Epithelial cell of proximal tubule (primary cell): ENCODE measurements at places on chromosomes 1 and 21. TPM values are rescaled to one million over a fixed set of nuclear protein-coding genes. Genes with fewer than 3 reads are reported as not detected.

The PLA2G2A gene
- not detected in 2 replicates for total RNA-seq

- DNase-seq, result no peak
Observed at GRCh38 chr1:110048923-110049601, 14.6 kb downstream of the STRIP1 start.

GRCh38 chr1:84402501-84402900 lies 4.2 kb downstream of the DNASE2B start:
- DNase-seq, result no peak

- no peak for DNase-seq
Observed at GRCh38 chr1:5161372-5161771, 507.0 kb downstream of the AJAP1 start.

The KCNN3 gene
- total RNA-seq, result under 0.01 TPM in 1 of 2 replicates, not detected in the other

The RHCE gene
- 0.22 TPM in 1 of 2 replicates, not detected in the other for total RNA-seq

- no peak for DNase-seq
Observed at GRCh38 chr1:230050973-230051735, 15.9 kb upstream of the GALNT2 start.

DNA sequence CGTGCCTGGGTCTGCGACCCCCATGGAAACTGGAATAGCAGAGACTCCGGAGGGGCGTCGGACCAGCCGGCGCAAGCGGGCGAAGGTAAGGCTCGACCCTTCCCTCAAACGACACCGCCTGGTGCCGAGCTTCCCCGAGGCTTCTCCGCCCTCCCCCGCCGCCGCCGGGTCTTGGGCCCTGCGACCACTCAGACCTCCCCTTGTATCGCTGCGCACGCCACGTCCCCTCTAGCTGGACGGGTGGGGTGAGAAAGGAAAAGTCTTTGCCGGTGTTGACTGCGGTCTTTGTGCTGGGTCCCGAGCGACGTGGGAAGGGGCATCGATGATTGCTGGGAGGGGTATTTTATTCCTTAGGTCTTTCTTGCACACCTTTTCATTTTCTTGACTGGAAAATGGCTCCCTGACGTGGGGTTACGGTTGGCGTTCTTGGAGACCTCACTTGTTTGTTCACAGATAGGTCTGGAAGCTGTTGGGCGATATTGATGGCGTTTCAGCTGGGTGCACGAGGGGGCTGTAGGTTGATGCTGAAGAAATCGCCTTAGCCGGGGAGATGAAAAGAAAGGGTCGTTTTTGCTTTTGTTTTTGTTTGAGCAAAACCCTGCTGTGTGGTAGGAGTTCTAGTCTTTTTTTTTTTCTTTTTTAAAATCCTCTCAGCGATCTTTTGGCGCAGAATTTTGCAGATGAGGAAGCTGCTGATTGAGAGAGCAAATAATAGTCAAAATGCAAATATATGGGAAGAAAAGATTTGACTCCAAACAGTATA lies 776 bp downstream of the KDM1A start:
- no peak for DNase-seq

The SPATC1L gene
- total RNA-seq, result 15.6 and 22.0 TPM in 2 replicates

GRCh38 chr1:147046189-147046862 lies 108.2 kb downstream of the NBPF12 start:
- no peak for DNase-seq

- DNase-seq, result no peak
Observed at GRCh38 chr1:118101999-118102398, 83.0 kb downstream of the SPAG17 start.

GRCh38 chr1:112363636-112364035 lies 32.4 kb upstream of the CTTNBP2NL start:
- no peak for DNase-seq

The CAPN9 gene
- not detected in 2 replicates for total RNA-seq

- no peak for DNase-seq
Observed at GRCh38 chr21:42925114-42925926, at the start of gene ERVH48-1. Gene ERVH48-1, minus strand, starts transcription at chr21:42925630. Its CDS starts 6,624 bp downstream, at chr21:42919006.

DNA sequence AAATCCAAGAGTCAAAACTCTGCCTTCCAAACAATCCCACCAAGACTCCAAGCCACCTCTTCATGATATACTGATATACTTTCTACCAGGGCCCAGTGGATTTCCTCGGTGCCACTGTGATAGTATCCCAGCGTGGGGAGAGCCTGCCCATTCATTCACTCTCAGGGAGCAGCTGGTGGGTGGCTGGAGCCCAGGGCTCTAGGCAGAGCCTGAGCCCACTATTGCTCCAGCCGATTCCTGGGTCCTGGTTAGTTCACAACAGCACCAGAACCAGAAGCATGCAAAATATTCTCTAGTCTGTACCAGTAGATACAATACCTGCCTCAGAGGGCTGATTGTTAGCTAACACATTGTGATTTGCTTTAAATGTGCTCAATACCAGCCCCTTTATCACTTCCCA lies 831 bp downstream of the CSRP1 start:
- no peak for DNase-seq

DNA sequence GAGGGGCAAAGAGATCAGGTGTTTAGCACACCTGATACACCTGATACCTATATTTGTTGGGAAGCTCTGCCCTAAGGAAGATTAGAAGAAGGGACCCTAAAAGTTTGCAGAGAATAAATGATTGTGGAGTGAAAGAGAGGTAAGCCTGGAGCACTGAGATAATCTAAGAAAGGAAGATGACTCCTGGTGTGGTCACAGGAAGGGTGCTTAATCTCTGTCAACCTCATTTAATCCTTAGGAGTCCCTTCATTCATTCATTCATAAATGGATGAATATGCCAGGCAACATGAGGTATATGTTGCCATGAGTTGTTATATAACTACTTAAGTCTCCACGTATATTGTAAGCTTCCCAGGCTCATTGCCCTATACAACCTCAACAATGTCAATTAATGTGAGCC lies 16.2 kb upstream of the MNDA start:
- DNase-seq, result no peak

DNA sequence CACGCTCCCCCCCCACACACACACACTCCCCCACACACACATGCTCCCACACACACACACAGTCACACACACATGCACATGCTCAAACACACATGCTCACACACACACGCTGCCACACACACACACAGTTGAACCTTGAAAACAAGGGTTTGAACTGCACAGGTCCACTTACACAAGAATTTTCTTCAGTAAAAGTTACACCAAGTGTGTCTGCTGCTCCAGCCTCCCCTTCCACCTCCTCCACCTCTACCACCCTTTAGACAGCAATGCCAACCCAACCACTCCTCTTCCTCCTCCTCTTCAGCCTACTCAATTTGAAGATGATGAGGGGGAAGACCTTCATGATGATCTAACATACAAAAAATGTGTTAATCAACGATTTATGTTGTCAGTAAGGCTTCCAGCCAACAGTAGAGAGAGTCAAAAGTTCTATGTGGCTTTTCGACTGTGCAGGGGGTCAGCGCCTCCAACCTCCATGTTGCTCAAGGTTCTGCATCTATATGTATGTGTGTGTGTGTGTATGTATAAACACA lies 26.8 kb downstream of the HSF2BP start:
- DNase-seq, result no peak

The TAL1 gene
- 0.69 and 1.4 TPM in 2 replicates for total RNA-seq

The C1orf116 gene
- total RNA-seq, result 21.6 and 22.5 TPM in 2 replicates

The UBAP2L gene
- total RNA-seq, result 56.4 and 74.7 TPM in 2 replicates

The LMX1A gene
- total RNA-seq, result not detected in 2 replicates
